ENCODE measurements at places on chromosomes 7 and 10.

GRCh38 chr10:32943854-32944661, 14.0 kb downstream of the ITGB1 start:
- no peak for DNase-seq

- peak; percentile 77 for DNase-seq
Observed at GRCh38 chr10:13347500-13348156, 465 bp downstream of the SEPHS1 start.

DNA sequence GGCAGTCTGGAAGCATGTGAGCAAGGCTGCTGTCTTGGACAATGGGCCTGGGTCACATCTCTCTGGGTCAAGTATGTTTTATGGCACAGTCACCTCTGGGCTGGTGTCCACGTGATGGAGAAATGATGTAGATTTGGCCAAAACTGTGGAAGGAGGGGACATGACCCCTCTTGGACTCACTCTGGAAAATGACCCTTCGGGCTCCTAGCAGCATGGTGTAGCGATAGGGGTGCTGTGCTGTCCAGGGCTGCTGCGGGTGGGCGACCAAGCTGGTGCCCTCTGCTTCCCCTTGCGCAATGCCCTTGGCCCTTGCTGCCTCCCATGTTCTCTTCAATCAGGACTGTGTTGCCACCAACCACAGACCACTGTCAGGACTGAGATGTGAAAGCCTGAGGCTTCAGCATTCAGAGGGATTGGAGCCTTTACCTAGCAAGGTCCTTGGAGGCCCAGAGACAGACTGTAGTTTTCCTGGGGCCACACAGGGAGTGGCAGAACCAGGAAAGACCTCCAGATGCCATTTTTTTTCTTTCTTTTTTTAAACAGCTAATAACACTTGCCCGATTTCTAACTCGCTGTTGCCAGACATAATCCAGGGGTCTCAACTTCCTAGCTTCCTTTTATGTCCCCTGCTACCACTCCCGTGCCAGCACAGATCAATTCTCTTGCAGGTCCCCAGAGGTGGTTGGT, 6.1 kb downstream of the CYP26A1 start:
- no peak for DNase-seq

- DNase-seq = no peak
Observed at GRCh38 chr7:94042381-94042780, 38.2 kb upstream of the BET1 start.

- no peak for DNase-seq
Observed at GRCh38 chr7:128110641-128111364, 79.6 kb upstream of the LRRC4 start.

DNA sequence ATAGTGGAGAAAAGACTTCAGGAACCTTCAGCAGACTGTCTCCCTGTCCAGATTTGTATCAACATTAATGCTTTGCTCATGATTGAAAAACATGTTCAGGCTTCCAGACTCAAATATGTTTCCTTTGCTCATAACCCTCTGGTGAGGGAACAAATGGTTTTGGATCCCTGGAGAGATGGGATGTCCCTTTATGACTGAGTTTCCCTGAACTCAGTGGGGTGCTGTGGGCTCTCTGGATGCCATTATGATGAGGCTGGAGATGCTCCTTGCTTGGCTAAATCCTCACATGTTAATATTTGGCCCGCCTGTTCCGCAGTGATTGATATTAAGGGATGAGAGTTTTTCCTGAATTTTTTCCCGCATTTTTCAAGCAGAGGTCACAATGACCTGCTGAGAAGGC, 749.4 kb downstream of the SUGCT start:
- no peak for DNase-seq

- DNase-seq = no peak
Observed at GRCh38 chr10:119316002-119316358, 108.6 kb downstream of the GRK5 start.

- DNase-seq = peak; percentile 57
Observed at GRCh38 chr10:77949167-77949566, 22.6 kb upstream of the DLG5 start.

- DNase-seq = no peak
Observed at GRCh38 chr7:53119514-53119941, 84.1 kb downstream of the POM121L12 start.

DNA sequence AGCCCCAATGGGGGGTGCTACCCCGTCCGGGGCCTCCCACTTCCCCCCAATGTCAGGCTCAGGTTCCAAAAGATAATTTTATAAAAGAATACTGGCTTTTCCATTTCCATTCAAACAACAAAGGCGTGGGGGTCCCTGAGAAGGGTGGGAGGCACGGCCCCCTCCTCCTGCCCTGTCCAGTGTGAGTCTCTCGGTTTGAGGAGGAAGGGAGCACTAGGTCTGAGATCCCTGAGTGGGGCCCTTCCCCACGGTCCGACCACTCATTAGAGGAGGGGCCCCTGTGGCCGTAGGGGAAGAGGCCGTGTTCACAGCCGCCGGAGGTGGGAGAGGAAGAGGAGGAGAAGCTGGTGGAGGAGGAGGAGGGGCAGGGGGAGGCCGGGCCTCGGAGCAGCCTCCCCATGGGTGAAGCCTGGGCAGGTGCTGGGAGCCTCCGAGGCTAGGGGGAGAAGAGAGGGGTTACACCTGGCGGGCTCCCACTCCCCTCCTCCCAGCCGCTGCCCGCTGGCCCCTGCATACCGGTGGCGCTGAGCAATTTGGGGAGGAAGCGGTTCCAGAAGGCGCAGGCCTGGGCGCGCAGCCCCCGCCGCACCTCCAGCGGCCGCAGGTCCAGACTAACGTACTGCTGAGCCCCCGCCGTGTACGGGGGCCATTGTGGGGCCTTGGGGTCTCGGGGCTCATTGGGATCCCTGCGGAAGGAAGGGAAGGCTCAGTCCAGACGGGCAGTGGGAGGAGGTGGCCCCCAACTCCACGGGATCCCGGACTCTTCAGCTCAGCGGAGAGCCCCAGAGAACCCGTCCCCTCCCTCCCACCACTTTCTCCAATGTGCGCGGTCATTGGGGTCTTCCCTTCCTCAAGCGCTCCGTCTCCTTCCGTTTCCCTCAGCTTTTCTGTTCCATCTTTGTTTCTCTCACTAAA, 1.4 kb upstream of the UFSP1 start:
- DNase-seq = no peak

- DNase-seq = no peak
Observed at GRCh38 chr7:93461350-93461749, 113.2 kb downstream of the CALCR start.

DNA sequence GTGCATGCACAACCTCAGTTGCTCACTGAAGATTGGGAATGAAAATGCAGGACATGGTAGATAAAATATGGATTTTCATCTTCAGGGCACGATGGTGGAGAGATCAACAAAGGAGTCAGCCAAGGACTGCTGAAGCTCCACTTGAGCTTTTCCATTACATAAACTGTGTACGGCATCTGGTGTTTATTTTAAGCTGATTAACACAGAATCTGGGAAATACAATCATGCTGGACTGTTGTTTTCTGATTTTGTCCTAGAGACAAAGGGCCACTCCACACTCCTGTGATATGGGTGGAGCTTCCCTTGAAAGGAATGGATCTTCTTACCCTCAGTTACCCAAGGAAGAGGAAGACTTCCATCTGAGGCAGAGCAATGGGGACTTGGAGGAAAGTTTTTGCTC, 120.6 kb downstream of the SAMD9 start:
- no peak for DNase-seq

DNA sequence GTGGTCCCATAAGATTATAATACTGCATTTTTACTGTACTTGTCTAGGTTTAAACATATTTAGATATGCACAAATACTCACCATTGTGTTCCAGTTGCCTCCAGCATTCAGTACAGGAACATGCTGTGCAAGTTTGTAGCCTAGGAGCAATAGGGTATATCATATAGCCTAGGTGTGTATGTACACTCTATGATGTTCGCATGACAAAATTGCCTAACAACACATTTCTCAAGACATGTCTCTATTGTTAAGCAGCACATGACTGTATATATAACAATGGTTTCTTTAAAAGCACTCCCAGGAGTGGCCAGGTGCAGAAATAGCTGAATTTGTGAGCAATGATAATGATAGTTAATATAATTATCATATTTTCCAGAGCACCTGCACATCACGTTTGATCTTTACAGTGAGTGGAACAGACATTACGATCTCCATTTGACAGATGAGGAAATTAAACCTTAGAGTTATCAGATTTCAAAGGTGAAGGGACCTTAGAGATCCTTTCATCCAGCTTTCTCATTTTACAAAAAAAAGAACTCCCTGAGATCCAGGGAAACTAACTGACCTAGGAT, 99.2 kb upstream of the PDCD4 start:
- no peak for DNase-seq

DNA sequence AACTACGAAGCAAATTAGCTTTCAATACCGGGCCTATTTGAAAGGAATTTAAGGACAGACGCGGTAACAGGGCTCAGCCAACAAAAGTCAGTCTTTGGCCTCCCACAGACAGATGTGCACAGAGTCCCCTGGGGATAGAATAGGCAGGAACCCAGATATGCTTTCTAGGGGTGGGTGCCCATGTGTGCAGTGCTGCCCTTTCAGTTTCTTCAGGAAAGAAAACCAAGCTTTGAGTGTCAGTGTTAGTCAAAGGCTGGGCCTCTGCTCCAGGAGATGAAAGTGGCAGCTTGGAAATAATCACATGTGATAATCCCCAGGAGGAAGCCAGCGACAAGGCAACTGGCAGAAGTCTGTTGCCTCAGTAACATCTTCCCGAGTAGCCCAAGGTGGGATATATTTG, 43.8 kb upstream of the CSTF2T start:
- DNase-seq = peak; percentile 72

DNA sequence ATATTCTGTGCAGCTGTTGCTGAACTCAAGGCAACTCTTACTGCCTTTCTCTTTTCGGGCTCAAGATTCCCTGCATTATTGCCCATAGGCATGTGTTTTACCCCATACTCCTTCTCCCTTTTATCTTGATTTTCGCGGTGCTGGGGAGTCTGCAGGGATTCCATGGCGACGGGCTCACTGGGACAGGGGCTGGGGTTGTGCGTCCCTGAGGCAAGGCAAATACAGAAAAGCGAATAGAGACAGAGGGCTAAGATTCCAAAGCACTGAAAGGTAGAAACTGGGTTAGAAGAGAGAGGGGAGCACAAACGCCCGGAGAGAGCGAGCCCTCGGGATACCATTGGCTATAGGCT, 519 bp upstream of the RPP38 start:
- no peak for DNase-seq

DNA sequence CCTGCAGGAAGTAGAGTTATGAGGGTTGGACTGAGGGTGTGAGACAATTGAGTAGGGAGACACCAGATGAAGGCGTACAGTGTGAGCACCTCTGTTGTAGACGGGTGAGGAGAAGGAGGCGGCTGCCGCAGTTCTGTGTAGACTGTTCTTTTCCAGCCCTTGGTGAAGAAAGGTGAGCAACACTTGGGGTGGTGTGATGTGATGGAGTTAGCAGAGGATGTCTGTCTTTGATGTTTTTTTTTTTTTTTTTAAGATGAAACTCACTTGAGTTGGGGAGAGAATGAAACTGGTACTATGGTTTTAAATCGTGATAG, 42.8 kb upstream of the RNF216 start:
- DNase-seq = no peak

GRCh38 chr10:89147256-89147655, 59.9 kb downstream of the CH25H start:
- peak; percentile 98 for DNase-seq

DNA sequence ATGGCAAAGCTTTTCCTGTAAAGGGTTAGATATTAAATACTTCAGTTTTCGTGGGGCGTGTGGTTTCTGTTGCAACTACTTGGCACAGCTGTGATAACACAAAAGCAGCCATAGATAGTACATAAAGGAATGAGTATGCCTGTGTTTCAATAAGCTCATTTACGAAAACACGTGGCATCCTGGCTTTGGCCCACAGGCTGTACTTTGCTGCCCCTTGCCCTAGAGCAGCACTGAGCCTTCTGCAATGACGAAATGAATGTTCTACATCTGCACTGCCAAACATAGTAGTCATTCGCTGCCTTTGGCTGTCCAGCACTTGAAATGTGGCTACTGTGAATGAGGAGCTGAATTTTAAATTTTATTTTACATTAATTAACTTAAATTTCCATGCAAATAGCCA, 376.2 kb upstream of the TPK1 start:
- no peak for DNase-seq

DNA sequence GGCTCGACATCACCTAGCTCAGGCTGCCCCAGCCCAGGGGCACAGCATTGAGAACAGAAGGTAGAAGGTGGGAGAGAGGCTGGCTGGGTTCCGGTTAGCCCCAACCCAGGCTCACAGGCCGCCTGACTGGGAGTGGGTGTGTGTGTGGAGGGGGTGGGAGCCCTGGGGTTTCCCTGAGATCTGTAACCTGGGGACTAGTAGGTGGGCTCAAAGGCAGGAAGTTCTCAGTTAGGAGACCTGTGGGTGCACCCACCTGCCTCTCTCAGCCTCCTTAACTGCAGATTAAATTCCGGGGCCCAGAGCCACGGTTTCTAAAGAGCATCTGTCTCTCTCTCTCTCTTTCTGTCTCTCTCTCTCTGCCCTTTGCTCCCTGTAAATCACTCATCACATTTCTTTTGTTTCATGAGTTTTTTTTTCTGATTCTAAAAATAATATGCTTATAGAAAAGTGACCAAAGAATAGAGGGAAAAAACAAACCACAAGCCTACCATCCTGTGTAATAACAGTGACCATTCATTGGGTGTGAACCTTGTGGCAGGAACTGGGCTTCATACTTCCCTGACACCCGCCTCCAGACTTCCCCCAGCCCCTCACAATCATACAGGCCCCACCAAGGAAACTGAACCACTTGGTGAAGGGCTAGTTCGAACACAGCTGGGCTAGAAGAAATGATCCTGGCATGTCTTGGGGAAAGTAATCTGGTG, 83.4 kb upstream of the SMNDC1 start:
- no peak for DNase-seq

DNA sequence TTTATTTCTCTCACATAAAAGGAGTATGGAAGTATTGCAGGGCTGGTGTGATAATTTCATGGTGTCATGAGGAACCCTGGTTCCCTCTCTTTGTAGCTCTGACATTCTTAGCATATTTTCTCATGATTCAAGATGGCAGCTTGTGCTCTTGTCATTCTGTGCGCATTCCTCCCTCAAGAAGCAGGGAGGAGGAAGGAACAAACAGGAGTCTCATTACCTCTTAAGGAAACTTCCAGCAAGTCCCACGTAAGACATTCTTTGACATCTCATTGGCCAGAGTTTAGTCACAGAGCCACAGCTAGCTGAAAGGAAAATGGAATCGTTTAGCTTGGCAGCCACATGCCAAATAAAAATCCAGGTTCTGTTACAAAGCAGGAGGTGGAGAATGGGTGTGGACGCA, 546.8 kb downstream of the LRMDA start:
- peak; percentile 30 for DNase-seq

- DNase-seq = no peak
Observed at GRCh38 chr7:2792235-2792634, 51.9 kb downstream of the GNA12 start.

DNA sequence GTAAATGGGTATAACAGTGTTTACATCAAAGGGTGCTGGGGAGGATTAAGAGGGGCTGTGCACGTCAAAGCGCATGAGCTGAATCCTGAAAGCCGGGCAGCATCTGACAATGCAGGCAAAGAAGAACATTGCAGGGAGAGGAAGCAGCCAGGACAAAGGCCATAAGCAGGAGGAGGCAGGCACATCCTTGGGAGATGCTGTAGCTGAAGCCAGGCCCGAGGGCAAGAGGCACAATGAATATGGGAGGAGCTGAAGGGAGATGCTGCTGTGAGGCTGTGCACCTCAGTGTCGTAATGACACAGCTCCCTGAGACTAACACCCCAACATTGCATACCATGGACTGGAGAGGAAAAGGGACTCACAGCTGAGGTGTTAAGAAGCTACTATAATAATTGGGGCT, 129.2 kb downstream of the BTAF1 start:
- no peak for DNase-seq

- DNase-seq = no peak
Observed at GRCh38 chr10:61279400-61279799, 173.8 kb downstream of the TMEM26 start.

GRCh38 chr10:121268363-121268762, 329.9 kb downstream of the FGFR2 start:
- no peak for DNase-seq
